CD4-positive, alpha-beta memory T cell (primary cell): ENCODE measurements at places on chromosomes 6 and 20.

- DNase-seq = no peak
Observed at GRCh38 chr6:13397359-13398068, 69.2 kb upstream of the TBC1D7 start.

DNA sequence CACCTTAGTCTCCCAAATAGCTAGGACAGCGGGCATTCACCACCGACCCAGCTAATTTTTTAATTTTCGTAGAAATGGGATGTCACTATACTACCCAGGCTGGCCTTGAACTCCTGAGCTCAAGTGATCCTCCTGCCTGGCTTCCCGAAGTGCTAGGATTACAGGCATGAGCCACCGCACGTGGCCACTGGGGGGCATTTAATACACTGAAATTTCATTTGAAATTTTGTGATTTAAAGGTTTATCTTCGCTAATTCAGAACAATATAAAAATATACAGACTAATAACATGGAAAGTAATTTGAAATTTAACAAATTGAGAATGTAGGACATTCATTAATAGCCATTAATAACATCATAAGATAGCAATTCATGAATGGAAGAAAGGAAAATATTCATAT lies 20.5 kb upstream of the TBC1D32 start:
- no peak for DNase-seq

- DNase-seq = no peak
Observed at GRCh38 chr6:111212625-111213024, 125.3 kb downstream of the SLC16A10 start.

DNA sequence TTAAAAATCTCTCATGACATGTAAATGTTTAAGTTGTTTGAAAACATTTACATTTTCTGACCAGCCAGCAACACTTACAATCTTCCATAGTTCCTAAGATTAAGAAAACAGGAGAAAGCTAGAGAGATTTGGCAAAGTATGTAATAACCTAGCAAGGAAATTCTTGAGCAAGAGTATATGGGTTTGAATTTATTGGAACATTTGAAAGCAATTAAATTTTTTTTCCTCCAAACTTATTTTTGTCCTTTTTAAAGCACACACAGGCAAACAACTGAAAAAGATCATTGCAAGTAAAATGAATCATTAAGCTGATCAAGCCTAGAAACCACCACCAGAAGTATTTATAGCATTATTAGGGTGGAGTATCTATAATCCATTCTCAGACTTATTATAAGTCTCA lies 20.1 kb upstream of the ZNF217 start:
- no peak for DNase-seq

- no peak for DNase-seq
Observed at GRCh38 chr20:47276851-47277534, 79.5 kb downstream of the ZMYND8 start.

GRCh38 chr6:138194287-138194686 lies 24.0 kb downstream of the PBOV1 start:
- no peak for DNase-seq
